ENCODE measurements at places on chromosomes 12 and 14.
A peak's percentile ranks its signal among the peaks of the same experiment; 100 is the strongest.

GRCh38 chr12:124194893-124195566 is 99.9 kb upstream of the RFLNA start:
- no peak for DNase-seq

GRCh38 chr12:11238275-11238674 is 31.2 kb downstream of the PRB3 start:
- DNase-seq = no peak

GRCh38 chr14:103108749-103109207 is 14.3 kb downstream of the EXOC3L4 start:
- DNase-seq = no peak

DNA sequence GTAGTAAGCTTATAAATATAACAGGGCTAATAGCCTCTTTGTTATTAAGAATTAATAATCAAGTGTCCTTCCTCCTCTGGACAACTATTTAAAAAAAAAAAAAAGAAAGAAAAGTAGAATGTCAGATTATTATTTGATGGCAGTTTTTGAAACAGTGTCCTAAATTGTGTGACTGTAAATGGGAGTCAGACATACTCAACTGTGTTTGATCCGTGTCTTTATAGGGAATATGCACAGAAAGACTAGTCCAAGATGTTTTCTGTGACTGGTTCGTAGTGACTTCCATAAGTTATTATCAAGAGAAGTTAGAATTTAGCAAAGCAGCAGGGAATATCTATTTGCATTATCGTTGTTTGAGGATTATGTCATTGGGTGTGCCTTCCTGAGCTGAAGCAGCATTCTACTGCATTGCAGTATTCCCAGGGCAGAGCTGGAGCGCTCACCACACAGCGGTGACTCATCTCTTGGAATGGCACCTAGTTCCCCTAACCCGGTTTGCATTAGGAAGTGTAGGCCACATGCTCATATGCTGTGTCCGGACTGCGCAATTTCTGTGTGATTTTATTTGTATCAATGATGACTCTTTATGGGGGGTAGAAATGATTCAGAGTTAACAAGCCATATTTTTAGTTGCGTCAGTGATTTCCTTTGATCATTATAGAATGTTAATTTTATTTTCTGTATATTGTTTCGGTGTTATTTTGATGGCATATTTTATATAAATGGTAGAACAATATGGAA is 7.9 kb downstream of the DYNC1H1 start:
- no peak for DNase-seq

DNA sequence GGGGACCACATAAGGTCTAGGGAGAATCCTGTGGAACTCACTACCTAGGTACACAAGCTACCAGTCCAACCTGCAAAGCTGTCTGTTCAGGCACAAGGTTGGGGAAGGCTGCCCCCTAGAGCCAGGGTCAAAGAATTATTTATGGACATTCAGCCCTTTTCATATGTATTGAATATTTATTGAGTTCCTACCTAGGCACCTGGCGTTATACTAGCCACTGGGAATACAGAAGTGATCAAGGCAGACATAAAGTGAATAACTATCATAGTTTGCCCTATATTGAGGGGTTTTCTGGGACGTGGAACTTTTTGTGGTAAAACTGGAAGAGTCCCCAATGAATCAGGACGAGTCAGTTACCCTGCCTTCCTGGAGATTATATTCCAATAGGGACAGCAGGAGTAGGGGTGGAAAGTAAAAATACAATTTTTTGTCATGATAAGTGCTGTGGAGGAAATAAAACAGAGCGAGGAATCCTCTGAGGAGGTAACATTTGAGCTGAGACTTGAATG is 5.8 kb upstream of the SLC48A1 start:
- DNase-seq = peak; percentile 45
